ENCODE measurements at places on chromosomes 12 and 14. TPM values are rescaled to one million over a fixed set of nuclear protein-coding genes. Genes with fewer than 3 reads are reported as not detected.

SOAT2 gene
- total RNA-seq = 0.18 TPM

C12orf50 gene
- not detected for total RNA-seq

RPL10L gene
- not detected for total RNA-seq

BDKRB2 gene
- 2.6 TPM for total RNA-seq

EMP1 gene
- 87.2 TPM for total RNA-seq

All from A549 treated with CORT108297 at 1 μM for 4 hours (cell line).